ENCODE measurements at places on chromosomes 6 and 20. TPM values are rescaled to one million over a fixed set of nuclear protein-coding genes. Genes with fewer than 3 reads are reported as not detected.

SPEF1 gene
- 0.32 TPM for total RNA-seq

HAO1 gene
- not detected for total RNA-seq

CLDN20 gene
- not detected for total RNA-seq

SLC22A16 gene
- not detected for total RNA-seq

ILRUN gene
- 50.8 TPM for total RNA-seq

SLC25A27 gene
- 36.9 TPM for total RNA-seq

TP53TG5 gene
- total RNA-seq: not detected

IPCEF1 gene
- not detected for total RNA-seq

LAMA4 gene
- not detected for total RNA-seq

ATP6V1G2 gene
- 2.4 TPM for total RNA-seq

CCN5 gene
- 0.93 TPM for total RNA-seq

ADAM33 gene
- not detected for total RNA-seq

VIP gene
- not detected for total RNA-seq

ABHD16B gene
- total RNA-seq: not detected

TRAPPC3L gene
- not detected for total RNA-seq

MROH8 gene
- total RNA-seq: 1.1 TPM

TMEM242 gene
- total RNA-seq: 10.1 TPM

GSTA3 gene
- not detected for total RNA-seq

KCNK17 gene
- not detected for total RNA-seq

FAM162B gene
- not detected for total RNA-seq

NHLRC1 gene
- not detected for total RNA-seq

SMIM26 gene
- total RNA-seq: 106 TPM

ZNF831 gene
- total RNA-seq: not detected

PROKR2 gene
- not detected for total RNA-seq

STK4 gene
- total RNA-seq: 47.7 TPM

VPS52 gene
- total RNA-seq: 47.8 TPM

BPIFB4 gene
- total RNA-seq: not detected

SIRPA gene
- 23.6 TPM for total RNA-seq

SIGLEC1 gene
- not detected for total RNA-seq

KIAA1755 gene
- not detected for total RNA-seq

KIZ gene
- total RNA-seq: 47.2 TPM

ADTRP gene
- total RNA-seq: 25.3 TPM

ESR1 gene
- total RNA-seq: 0.05 TPM

SUMO4 gene
- 1.6 TPM for total RNA-seq

FILIP1 gene
- 0.32 TPM for total RNA-seq

ADGB gene
- not detected for total RNA-seq

TSPO2 gene
- total RNA-seq: not detected

HCRTR2 gene
- total RNA-seq: not detected

COL12A1 gene
- total RNA-seq: 110 TPM

BPIFA1 gene
- not detected for total RNA-seq

FNDC11 gene
- total RNA-seq: 3.9 TPM
